Stimulated activated CD4-positive, alpha-beta T cell treated with anti-CD3 and anti-CD28 coated beads, Interleukin-1b, Interleukin-23, amount 100 ng/mL, for 48 hours (primary cell): ENCODE measurements at places on chromosomes 1 and 21.

DNA sequence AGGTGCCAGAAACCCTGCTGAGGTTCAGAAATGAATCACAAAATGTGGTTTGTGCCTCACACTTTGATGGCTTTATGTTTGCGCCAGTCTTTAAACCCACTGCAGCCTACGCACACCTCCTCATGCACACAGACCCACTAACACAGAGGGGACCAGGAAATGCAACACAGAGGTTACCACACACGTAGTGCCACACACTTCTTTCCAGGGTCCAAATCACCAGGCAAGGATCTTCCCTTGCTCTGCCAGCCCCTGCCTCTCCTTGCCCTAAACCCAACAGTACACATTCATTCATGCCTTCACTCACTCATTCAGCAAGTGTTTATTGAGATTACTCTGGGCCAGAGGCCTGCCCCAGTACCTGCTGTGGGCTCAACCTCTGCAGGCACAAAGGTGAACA, 17.5 kb downstream of the MAB21L3 start:
- DNase-seq, result peak; percentile 68

DNA sequence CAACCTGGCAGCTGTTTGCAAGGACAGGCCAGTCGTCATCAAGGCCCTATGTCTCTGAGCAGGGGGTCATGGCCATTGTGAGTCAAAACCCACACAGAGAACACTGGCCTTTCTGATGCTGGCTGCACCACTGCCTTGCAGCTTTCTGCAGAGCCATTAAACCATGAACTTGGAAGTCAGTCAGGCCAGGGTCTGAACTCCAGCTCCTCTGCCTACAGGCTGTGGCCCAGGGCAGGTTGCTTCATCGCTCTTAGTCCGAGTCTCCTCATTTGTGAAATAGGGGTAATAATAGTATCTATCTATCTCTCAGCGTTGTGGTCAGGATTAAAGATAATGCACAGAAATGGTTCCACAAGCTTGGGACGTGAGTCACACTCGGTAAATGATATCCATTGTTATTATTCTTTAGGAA, 35.8 kb upstream of the HIVEP3 start:
- DNase-seq, result no peak

DNA sequence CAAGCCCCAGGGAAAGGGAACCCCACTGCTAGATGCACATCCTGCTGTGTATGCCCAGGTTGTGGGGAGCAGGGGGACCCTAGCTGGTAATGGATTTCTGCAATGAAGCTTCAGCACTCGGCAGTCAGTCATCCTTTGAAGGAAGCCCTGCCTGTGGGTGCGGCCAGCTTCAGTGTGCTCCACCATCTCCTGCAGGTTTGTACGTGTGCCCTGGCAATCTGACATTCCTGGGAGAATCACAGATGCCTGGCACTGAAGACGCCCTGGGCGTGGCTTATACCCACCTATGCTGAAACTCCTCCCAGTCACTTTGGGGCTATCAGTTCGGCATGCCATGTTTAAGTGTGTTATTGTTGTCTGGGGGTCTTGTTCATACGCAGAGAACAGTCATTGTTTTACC, 6.8 kb downstream of the SPRR5 start:
- no peak for DNase-seq

DNA sequence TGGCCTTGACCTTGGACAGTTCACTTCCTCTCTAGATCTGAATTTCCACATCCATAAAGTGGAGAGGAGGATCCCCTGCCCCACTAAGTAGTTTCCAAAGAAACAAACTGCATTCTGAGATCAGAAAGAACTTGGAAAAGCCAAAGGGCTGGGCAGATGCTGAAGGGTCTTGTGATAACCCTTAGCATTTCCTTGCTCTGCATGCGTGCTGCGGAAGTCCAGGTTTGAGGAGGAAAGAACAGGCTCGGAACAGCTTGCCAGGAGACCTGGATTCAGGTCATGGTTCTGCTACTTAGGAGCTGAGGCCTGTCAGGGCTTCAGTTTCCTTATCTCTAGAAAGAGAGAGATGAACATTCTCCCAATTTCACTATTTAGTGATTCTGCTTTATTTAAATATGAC, 27.2 kb downstream of the IGFN1 start:
- DNase-seq, result no peak

DNA sequence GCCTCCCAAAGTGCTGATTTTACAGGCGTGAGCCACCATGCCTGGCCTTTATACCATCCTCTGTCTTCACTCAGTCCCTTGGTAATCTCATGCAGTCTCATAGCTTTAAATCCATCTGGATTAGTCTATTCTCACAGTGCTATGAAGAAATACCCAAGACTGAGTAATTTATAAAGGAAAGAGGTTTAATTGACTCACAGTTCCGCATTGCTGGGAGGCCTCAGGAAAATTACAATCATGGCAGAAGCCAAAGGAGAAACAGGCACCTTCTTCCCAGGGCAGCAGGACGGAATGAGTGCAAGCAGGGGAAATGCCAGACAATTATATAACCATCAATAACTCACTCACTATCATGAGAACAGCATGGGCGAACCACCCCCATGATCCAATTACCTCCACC, 49.1 kb upstream of the CPLANE2 start:
- DNase-seq, result no peak

DNA sequence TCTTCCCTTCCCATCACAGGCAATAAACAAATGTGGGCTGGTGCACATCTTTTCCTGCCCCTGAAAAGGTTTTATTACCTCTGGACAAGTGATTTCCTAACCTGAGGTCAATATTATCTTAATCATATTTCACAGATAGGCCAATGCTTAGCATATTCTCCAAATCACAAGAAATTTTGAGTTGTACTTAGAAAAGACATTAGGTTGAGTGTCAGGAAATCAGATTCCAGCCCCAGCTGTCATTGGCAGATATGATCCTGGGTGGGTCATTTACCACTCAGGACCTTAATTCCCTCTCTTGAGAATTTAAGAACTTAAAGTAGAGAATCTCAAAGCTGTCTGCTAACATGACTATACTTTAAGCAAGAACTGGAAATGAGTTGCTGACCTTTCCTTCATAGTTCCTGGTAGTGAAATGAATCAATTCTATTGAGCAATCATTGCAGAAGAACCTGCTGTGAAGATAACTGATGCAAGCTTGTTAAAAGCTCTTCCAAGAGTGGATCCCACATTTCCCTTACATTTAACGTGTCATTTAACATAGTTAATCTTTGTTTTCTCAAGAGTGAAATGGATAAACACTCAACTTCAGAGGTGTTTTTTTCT, 46.4 kb upstream of the CR2 start:
- DNase-seq, result no peak

DNA sequence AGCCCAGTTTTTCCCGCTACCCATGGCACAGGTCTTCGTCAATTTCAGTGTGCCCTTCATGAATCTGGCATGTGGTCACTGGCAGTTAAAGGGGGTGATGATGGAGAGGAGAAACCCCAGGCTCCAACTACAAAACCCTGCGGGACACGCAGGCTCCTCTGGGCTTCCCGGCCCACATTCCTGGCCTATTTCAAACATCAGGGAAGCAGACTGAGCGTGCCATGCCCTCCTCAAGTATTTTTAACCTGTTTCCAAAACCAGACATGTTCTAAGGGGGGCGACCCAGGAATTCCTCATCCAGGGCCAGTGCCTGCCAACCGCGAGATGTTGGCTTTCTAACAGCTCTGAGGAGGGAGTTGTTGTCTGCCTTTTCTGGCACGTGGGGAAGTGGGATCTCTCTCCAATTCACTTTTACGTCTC, 85.1 kb downstream of the CAPZB start:
- DNase-seq, result no peak

DNA sequence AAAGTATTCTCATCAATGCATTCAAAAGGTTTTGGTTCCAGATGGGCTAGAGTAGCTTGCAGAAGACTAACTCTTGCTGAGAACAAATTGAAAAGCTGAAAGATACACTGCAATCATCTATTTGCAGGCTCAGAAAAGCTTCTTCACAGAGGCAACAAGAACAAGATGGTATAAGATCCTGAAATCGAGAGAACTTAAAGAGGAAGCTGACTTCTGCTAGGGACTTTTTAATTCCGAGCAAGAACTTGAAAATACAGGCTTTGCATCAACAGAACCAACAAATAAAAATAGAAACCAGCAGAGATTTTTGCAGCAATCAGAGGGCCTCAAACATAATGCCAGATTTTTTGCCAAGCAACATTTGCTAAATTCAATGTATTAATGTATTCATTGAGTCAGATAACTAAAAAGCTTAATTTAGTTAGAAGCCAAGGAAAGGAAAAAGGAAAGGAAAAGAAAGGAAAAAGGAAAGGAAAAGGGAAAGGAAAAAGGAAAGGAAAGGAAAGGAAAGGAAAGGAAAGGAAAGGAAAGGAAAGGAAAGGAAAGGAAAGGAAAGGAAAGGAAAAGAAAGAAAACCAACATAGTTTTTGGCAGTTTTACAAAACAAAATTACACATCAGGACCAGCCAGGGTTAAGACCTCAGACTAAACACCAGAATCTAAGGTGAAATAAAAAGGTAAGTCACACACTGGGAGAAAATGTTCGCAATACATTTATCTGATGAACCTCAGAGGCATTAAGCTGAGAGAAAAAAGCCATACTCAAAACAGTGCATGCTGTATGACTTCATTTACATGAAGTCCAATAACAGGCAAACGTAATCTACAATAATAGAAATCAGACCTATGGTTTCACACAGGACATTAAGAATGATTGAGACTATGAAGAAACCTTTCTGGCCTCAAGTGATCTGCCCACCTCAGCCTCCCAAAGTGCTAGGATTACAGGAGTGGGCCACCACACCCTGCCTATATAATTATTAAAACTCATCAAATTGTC, 42.6 kb downstream of the FAF1 start:
- no peak for DNase-seq

GRCh38 chr1:186325239-186325638, 49.8 kb downstream of the TPR start:
- no peak for DNase-seq

DNA sequence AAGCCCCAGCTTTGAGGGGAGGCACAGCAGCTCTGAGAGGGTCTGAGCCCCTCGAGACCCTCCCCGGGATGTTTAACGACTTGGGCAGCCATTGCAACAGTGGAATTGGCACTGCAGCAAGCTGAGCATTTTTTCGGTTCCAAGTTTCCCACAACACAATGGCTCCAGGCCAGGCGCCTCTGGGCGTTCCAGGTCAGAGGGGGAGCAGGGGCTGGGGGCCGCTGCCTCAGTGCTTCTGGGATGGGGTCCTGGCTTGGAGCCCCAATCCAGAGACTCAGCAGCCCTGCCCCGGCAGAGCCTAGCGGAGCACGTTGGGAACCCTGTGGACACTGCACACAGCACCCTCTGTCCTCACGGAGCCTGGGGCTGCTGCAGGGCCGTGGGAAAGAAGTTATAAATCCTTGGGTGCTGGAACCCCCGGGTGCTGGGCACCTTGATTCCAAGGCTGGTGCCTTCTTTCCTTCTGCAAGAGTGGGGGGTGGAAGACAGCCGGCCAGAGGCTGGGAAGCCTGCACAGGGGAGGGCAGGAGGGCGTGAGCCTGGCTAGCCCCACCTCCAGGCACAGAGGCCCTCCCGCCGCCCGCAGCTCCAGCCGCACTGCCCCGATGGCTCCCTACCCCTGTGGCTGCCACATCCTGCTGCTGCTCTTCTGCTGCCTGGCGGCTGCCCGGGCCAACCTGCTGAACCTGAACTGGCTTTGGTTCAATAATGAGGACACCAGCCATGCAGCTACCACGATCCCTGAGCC, 50.1 kb downstream of the COL18A1 start:
- DNase-seq, result no peak

DNA sequence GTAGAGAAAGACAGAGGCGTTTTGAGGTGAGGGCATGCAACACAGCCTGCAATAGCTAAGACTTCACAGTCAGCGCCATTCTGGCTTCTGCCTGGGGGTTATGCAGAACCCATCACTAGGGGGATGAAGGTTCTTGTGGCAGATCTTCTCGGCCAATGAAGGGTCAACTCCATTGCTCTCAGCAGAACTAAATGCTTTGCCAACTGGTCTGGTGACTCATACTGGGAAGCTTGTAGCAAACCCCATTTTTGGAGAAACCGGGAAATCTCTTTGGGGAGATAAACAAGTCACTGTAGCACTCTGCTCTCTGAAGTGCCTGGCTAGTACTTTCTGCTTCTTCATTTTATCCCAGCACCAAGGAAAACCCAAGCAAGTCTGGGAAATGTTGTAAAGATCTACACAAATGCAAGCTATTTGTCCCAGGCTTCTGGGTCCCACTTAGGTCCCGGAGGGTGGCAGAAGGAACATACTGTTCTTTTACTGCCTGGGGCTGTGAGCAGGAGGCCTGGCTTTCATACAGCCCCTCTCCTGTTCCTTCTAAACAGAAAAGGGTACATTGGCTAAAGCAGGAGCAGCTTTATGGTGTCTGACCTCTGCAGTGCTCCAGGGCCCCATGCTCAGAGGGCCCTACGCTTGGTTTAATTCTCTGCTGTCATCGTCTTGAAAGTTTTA, 28.8 kb downstream of the SHISA4 start:
- DNase-seq, result no peak

DNA sequence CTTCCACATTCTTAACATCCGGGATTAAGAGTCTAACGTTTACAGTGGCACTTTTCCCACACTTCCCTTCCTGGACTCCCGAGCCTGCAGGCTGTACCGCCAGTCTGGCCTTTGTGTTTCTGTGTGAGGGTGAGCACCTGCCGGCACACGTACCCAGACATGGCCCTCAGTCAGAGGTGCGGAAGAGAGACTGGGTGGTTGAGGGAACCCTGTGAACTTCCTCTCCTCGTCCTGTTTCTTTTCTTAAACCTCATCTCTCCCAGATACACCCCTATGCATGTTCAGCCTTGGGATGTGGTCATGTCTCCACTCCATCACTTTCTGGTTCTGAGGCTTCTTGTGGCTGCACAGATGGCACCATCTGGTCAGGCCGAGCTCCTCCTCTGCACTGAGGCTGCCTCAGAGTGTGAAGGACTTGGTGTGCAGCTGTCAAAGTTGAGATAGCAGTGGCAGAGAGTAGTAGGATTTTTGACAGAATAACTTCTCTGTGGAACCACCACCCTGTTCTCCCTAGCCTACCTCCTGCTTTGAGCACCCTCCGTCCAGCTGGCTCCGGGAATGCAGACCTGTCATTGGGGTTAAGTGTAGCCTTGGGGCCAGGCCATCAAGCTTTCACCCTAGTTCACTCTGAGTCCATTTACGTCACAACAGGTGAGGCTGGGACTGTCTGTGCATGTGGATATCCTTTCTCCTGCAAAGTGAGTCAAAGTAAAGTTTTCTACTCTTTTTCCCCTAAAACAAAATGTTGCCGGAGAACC, 31.4 kb downstream of the VASH2 start:
- no peak for DNase-seq
